GM13977 (cell line): ENCODE measurements at places on chromosomes 4 and X.

GRCh38 chrX:9885150-9885549, 82.0 kb upstream of the CLDN34 start:
- peak; percentile 78 for DNase-seq

DNA sequence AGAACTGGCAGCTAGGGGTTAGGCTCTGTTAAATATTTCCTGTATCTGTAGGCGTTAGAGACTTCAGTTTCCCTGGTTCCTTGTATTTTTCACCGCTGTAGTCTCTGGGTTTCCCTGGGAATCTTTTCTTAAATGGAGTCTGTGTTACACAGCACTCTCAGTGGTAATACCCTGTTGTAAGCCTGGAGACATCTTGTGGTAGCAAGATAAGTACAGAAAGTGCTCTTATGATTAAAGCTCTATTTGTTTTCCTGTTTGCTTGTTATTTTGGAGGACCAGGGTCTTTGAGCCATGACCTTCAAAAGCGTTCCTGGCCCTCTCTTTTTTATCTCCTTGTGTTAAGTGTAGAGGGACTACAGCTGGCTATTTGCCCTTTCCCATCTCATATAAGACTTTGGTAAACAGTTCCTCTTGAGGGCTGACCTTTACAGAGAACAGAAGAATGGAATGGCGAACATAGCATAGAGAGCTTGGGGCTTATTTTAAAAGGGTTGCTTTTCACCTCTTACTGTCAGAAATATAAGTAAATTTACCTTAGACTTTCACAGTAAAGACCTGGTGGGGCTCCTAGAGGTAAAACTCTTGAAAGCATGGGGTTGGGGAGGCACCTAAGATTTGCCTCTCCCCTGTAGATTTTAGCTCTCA, 782.5 kb downstream of the FAT4 start:
- no peak for DNase-seq

GRCh38 chrX:44178274-44179053, 165.0 kb downstream of the EFHC2 start:
- no peak for DNase-seq

DNA sequence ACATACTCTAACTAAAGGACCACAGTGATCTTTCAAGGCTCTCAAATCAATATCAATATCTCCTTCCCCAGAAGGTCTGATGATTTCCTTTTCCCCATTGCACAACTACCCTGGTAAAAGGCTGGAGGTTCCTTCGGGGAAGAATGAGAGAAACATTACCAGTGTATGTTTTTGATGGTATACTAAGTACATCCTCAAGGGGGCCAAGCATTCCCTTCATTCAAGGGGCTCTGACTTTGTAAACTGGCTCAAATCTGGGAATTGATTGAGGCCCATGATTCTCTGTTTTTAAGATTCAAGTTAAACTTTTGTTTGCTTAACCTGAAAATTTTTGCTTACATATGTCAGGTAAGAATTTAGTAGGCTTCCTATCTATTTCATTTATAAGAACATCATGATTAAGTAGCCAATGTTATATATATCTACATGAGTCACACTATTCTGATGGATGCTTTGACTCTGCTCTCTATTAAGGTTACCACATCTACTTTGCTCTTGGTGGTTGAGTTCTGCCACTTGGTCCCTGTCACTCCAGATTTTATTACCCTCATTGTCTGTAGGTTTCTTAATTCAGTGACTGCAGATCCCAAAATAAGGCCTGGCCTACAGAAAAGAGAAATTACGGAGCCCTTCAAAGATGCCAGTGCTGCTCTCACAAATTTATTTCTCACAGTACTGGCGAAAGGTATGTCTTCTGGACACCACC, 16.4 kb upstream of the GUCY1B1 start:
- no peak for DNase-seq

GRCh38 chr4:38268108-38268820, 308.1 kb downstream of the PTTG2 start:
- DNase-seq, result no peak

- no peak for DNase-seq
Measured at GRCh38 chr4:159062381-159062780, 40.5 kb upstream of the RAPGEF2 start.

DNA sequence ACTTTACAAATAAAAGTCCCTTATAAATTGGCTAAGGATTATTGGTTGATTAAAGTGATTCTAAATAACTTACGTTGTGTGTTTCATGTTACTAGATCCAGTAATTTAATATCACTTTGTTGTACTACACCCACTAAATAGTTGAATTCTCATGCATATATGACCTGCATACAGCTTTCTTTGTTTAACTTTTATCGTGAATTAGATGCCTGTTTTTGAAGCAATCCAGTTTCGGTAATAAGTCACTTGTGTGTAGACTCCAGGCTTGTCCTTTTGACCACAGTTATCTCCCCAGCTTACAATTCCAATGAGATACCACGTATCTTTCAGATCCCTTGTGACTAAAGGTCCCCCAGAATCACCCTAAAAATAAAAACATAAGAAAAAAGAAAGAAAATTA, 27.3 kb upstream of the TMPRSS11D start:
- DNase-seq, result no peak

DNA sequence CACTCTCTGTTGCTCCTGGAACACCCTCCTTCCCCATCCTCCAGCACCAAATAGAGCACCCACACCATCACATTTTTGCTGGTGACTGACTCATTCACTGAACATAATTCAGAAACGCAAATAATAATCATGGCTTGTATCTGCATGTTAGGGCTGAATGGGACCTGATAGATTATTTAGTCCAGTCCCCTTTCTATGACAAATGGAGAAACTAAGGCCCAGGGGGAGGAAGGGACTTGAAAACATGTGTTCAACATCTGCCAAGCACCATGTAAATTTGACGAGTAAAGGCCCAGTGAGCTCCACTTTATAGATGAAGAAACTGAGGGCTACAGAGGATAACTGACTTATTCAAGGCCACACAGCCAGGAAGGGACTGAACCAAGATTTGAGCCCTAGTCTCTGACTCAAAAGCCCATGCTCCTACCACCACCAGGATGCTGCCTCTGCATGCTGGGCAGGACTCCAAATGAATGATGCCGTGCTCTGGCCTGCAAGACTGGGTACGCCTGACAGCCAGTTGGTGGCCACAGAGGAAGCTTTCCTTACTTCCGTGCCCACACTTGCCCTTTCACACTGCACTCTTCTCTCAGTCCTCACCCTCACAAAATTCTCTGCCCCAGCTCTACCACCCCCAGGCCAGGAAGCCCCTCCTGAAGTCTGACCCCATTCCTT, 133.3 kb upstream of the PJA1 start:
- no peak for DNase-seq

- DNase-seq, result no peak
Measured at GRCh38 chr4:81049907-81050306, 19.4 kb downstream of the BMP3 start.

DNA sequence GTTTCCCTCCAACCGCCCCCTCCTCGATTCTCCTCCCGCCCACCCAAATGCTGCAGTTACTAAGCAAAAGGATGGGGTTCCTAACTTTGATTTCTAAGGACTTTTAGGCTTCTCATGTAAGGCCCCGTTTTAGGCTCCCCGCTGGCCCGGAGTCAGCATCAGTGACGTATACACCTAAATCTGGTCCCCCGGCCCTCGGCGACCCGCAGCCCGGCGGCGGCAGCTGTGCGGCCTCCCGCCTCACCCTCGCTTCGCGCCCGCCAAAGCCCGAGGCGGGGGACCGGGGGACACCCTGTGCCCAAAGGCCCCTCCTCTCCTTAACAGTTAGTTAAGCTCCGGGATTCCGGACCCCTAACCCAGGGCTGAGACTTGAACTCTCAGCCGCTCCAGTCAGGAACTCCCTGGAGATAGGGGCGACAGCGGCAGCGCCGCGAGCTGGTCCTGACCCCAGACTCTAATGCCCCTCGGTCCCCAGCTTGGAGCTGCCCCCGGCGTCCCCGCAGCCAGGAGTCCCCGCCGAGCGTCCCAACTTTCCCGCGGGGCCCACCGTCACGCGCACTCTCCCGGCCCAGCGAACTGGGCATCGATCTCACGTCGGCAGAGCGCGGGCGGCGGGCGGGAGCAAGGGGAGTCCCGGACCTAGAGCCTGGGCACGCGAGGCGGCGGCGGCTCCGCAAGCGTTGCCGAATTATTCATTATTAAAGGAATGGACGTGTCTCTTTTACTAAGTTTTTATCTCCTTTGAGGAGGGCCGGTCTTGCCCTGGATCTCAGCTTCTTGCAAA, 1.5 kb upstream of the NR3C2 start:
- DNase-seq, result peak; percentile 20

GRCh38 chr4:54254915-54255246, 25.8 kb downstream of the PDGFRA start:
- DNase-seq, result no peak

DNA sequence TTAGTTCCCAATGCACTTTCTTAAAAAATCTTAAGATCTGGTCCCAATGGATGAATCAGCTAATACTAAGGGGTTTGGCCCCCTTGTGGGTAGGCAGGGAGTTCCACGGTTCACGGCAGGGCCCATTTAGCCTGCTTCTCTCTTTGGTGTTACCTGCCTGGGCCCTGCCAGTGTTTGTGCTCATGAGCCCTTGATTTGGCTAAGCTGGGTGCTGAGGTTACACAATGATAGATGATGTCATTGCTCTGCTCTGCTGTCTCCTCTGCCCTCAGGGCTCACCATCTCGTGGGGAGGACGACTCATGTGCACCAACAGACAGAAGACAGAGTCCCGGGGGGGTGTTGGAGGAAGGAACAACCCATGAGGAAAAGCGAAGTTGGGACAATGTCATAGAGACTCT, 24.4 kb downstream of the RTL5 start:
- no peak for DNase-seq

GRCh38 chr4:153232768-153233167, 28.5 kb downstream of the TRIM2 start:
- no peak for DNase-seq

DNA sequence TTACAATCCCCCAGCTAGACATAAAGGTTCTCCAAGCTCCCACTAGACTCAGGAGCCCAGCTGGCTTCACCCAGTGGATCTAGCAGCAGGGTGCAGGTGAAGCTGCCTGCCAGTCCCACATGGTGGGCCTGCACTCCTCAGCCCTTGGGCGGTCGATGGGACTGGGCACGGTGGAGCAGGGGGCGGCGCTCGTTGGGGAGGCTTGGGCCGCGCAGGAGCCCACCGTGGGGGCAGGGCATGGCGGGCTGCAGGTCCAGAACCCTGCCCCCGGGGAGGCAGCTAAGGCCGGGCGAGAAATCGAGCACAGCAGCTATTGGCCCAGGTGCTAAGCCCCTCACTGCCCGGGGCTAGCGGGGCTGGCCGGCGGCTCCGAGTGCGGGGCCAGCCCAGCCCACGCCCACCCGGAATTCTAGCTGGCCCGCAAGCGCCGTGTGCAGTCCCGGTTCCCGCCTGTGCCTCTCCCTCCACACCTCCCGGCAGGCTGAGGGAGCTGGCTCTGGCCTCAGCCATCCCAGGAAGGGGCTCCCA, 9.6 kb upstream of the KLF8 start:
- DNase-seq, result no peak

GRCh38 chr4:54904953-54905352, 220.4 kb downstream of the KDR start:
- DNase-seq, result no peak

GRCh38 chr4:825971-826330, at the start of gene CPLX1:
Gene CPLX1, minus strand, starts transcription at chr4:826129. Its CDS starts 1,607 bp downstream, at chr4:824522.
- DNase-seq, result peak; percentile 74

GRCh38 chr4:4456351-4456750, 69.4 kb downstream of the NSG1 start:
- DNase-seq, result no peak

- DNase-seq, result no peak
Measured at GRCh38 chrX:41308884-41309647, 24.9 kb upstream of the DDX3X start.

- no peak for DNase-seq
Measured at GRCh38 chrX:39194673-39195072, 393.4 kb downstream of the MID1IP1 start.

DNA sequence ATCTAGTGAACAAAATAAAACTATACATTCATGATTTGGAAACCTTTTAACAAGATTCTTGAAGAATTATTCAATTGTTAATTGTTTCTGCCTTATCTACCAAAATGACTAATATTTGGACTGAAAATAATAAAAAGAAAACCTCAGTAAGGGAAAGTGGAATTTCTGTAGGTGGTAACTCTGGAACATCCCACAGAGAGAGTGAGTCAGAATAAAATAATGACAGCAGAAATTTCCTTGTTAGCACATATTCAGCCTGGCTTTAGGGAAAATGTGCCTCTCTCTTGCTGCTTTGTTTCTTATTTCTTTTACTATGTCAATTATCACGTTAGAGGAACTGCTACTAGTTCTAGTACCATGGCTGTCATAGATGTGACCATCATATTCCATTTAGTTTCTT, 421.5 kb upstream of the GNPDA2 start:
- DNase-seq, result no peak

GRCh38 chr4:168573870-168574269, 77.0 kb downstream of the PALLD start:
- no peak for DNase-seq

DNA sequence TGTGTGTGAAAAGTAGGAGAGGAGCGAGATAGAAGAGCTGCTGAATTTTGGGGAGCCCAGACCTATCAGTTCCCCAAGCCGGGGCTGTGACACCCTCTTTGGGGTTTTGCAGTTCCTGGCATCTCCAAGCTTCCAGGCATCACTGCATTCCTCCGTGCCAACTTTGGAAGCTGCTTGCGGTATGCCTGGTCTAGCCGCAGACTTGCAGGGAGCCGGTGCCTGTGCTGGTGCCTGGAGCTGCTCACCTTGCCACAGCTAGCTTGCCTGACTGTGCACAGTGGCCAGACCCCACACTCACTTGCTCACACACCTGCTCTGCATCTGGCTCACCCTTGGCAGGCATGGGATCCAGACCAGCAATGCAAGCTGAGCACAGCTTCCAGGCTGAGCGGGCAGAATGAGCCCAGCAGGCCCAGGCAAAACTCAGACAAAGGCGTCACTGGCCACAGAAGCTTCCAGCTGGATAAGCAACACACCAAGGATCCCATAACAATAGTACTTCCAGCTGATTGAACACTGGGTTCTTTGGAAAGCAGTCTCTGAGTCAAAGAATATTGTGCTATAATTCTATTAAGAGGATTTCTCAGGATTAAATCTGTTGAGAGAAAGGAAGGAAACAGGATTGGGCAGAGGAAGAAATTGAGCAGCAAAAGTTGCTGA, 390.9 kb downstream of the TEX13C start:
- no peak for DNase-seq

GRCh38 chr4:84394386-84394785, 104.7 kb downstream of the NKX6-1 start:
- DNase-seq, result no peak

GRCh38 chr4:175306436-175306835, 388.3 kb downstream of the ADAM29 start:
- DNase-seq, result no peak

DNA sequence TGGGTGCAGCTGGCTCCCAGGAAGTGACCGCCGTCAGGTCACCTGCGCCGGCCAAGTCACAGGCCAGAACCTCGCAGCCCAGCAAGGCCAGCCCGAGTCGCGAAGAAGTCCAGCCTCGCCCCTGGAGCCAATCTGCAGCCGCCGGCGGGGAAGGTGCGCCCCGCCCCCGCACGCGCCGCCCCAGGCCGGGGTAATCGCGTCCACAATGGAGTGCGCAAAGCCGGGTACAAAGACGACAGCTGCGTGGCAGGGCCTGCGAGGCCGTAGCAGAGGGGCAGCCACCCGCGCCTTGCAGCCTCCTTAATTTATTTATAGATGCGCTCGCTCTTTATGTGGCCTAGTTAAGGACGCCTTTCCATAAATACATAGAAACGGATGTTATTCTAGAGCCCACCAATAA, 139.4 kb upstream of the CPEB2 start:
- DNase-seq, result no peak

GRCh38 chr4:174135936-174136406, 147.5 kb downstream of the FBXO8 start:
- DNase-seq, result no peak
